NCI-H526 treated with DMSO at 0.1 percent for 48 hours (cell line): ENCODE measurements at places on chromosomes 2 and 18.
A peak's percentile ranks its signal among the peaks of the same experiment; 100 is the strongest.

GRCh38 chr2:148796735-148797512 lies 78.1 kb upstream of the KIF5C start:
- DNase-seq = peak; percentile 18

GRCh38 chr2:18290386-18290785 lies 270.1 kb downstream of the RDH14 start:
- DNase-seq = no peak

GRCh38 chr2:141806090-141806489 lies 324.7 kb downstream of the LRP1B start:
- no peak for DNase-seq

- DNase-seq = no peak
Measured at GRCh38 chr2:71704688-71705087, 251.3 kb downstream of the DYSF start.

DNA sequence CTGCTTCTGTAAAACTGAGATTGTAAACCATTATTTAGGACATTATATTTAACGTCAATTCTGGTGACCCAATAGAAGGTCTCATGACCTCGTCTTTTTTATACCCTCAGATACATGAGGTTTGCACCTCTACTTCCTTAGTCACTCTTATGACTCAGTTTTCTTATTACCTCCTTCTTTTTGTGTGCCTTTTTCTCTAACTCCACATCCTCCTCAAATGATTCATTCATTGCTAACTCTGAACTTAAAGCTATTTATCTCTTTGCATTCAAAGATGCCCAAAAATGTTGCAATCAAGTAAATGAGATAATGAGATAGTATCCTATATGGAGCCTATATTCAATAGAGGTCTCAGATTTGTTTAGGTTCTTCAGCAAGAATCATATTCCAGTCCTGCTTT lies 121.0 kb upstream of the KYNU start:
- no peak for DNase-seq

DNA sequence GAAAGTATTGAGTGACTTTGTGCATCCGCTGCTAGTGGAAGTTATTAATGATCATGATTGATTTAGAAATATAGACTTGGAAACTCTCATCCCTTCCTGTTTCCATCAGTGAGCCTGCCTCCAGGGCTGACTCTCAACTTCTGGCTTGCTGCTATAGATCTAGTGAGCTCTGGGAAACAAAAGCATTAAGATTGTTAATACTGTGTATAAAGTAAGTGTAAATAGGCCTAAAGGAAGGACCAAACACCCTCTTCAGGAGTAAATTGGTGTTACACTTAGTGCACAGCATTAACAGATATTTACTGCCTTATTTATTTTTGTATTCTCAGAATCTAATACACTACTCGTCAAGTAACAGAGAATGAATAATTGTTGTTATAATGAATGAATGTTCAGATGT lies 285.6 kb downstream of the THSD7B start:
- no peak for DNase-seq

DNA sequence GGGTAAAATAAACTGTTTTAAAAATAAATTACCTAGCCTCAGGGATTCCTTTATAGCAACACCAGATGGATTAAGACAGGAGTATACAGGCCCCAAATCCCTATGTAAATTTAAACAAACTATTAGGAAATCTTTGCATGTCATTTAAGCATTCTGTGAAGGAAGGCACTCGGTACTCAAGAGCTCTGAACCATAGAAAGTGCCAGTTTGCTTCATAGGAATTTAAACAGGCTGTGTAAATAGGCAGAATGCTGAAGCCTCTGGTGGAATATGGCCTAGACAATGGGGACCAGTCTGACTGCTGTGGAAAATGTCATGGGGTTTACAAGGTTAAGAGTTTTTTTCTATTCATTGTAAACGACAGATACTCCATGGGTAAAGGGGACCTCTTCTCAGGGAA lies 377.4 kb downstream of the DLGAP1 start:
- peak; percentile 90 for DNase-seq

DNA sequence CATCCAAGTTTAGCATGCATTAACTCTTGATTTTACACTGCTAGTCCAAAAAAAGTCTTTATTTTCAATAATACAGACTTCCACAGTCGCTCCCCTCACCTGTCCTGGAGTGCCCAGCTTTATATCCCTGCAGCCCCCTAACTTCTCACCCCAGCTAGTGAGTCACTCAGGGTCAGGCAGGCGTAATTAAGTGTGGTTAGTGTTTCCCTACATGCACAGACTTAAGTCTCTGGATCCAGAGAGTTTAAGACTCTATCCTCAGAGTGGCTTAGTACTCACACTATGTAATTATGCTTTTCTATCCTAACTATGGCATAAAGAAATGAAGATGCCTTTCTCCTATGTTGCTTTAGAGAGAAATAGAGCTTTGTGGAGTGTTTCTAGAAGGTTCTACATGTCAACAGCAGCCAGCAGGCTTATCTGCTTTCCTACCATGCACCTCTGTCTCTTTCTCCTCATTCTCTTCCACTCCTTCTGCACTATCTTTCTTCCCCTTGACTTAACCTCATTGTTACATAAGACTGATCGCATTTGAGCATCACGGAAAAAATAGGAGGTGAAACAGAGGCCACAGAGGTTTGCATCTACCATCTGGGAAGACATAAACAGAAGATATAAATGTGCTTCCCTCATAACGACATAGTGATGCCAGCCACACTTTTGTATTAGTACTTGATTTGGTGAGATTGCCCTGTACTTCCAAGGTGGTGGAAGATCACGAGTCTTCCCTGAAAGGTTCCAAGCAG lies 34.4 kb upstream of the PMAIP1 start:
- DNase-seq = no peak

DNA sequence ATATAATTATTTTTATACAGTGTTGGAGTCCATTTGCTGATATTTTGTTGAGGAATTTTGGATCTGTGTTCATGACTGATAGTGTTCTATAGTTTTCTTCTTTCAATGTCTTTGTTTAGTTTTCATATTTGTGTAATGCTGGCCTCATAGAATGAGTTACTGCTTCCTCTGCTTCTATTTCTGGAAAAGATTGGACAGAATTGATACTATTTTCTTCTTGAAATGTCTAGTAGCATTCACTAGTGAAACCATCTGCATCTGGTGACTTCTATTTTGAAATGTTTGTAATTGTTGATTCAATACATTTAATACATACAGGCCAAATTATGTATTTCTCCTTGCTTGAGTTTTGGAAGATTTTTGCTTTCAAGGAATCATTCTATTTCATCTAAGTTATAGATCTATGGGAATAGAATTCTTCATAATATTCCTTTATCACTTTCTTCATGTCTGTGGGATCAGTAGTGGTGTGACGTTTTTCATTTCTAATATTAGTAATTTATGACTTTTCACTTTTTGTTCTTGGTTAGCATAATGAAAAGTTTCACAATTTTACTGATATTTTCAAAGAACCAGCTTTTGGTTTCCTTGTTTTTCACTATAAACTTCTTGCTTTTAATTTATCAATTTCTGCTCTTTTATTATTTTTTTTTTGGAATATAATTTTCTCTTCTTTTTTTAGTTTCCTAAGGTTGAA lies 509.9 kb upstream of the VRK2 start:
- DNase-seq = no peak

- DNase-seq = peak; percentile 14
Measured at GRCh38 chr18:6058941-6059340, 163.6 kb upstream of the TMEM200C start.

GRCh38 chr2:17958466-17959092 lies 80.1 kb downstream of the KCNS3 start:
- no peak for DNase-seq

DNA sequence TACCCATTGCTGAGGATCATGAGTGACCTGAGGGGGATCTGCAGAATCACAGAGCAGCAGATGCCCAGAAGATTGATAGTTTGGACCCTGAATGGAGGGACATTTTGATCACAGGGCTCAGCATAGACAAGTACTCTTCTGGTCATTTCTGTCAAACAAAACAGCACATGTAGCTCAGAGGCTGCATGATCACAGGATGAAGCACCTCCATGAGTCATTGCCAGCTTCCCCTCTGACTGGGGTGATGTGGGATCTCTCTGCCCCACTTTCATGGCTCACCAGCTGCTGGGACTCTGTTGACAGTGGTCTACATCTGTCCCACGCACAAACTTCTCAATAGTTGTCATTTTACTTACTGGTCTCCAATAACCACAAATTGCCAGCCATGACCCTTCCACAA lies 264.1 kb downstream of the RPIA start:
- DNase-seq = no peak

GRCh38 chr18:58088691-58089065 lies 44.7 kb downstream of the NEDD4L start:
- DNase-seq = no peak

- peak; percentile 35 for DNase-seq
Measured at GRCh38 chr2:27191070-27191829, 20.6 kb upstream of the ATRAID start.

GRCh38 chr18:31652877-31653276 lies 31.5 kb downstream of the B4GALT6 start:
- DNase-seq = no peak

DNA sequence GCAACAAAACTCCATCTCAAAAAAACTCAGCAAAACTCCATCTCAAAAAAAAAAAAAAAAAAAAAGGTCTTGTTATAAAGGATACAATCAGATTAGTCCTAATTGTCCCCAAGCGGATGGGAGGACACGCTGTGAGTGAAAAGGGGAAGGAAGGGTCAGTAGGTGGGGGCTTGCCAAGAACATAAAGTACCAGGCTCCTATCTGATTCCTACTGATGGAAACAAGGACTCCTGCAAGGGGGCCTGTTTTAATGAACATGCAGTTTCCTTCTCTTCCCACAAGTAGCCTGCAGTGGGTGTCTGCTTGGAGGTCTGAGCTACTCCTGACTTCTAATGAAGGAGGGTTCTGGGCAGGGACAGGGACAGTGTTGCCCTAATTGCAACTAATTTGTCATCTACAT lies 7.9 kb downstream of the SCG2 start:
- DNase-seq = no peak

DNA sequence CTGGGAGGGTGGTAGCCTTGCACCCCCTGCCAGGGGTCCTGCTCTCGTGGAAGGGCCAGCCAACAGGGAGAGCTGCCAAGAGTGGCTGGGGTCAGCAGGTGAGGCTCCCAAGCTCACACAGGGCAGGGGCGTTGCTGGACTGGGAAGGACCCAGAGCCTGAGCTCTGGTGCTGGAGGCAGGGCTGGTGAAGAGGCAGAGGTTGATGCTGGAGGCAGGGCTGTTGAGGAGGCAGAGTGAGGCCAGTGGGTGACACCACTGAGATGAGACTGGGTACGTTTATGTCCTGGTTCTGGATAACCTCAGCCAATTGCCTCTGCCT lies 7.0 kb downstream of the ADRA2B start:
- DNase-seq = no peak

DNA sequence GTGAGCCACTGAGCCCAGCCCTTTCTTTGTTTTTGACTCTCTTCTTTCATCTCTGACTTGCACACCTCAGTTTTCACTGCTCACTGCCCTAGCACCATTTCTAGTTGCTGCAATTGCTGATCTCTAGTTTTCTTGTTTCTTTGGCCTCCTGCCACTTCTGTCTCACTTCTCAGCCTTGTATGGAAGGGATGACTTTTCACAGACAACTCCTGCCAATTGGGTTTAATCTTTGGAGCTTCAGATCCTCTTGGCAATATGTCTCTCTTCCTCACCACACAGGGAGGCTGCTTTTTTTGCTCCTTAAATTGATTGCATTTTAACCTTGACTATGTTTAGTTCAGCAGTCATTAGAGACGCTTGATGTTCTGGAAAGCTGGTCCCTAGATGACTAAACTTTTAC lies 323.1 kb downstream of the CTNNA2 start:
- DNase-seq = no peak

GRCh38 chr18:13382954-13383827 lies 164.6 kb downstream of the LDLRAD4 start:
- DNase-seq = no peak

- no peak for DNase-seq
Measured at GRCh38 chr18:75638776-75639471, 211.4 kb upstream of the SMIM21 start.

- DNase-seq = no peak
Measured at GRCh38 chr2:104860451-104860790, 6.5 kb downstream of the POU3F3 start.

- no peak for DNase-seq
Measured at GRCh38 chr2:124664363-124664762, 639.3 kb downstream of the CNTNAP5 start.

DNA sequence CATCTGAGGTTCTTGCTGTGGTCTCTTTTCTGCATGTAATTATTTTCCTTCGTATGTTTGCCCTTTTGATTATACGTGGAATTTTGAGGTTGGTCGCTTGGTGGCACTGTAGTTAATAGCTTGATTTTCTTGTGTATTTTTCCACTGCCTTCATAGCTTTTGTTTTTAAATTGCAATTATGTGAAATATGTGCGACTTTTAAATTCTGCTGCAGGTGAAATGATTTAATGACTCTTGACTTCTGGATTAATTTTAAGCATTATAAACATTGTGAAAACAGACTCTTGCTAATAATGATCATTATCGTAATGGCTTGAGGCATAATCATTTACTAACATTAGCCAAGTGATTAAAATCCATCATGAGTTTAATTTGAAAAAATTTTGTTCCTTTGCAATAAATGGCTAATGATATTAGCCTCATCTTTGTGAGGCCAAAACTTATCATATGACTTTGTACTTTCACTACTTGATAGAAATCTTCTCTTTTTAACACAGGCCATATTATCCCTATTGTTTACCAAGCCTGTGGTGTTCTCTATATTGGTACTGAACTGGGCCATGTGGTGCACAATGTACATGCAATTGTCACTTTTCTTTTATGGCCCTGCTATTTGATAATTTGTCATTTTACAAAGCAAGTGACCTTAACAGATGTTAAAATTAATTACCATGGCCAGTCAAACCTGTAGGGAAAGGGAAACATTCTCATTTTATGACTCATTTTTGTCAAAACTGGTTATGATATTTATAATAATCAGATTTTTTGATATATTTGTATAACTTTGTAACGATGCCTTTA lies 62.8 kb upstream of the NEUROD1 start:
- DNase-seq = peak; percentile 22

DNA sequence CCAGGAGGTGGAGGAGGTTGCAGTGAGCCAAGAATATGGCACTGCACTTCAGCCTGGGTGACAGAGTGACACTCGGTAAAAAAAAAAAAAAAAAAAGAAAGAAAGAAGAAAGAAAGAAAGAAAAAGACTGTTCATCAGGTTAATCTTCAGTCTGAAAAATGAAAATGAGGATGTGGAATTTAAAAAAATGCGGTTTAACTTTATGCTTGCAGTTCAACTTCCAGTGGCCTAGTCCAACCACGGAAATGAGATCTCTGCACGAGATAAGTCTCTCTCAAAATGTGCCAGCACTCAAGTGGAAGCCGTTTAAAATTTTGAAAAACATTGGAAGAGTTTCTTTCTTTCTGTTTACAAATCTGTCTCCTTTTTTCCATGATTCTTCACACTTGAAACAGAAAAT lies 112.1 kb downstream of the DOCK10 start:
- DNase-seq = no peak
